ENCODE measurements at places on chromosomes 16 and 17.

- DNase-seq = no peak
These were observed 39.4 kb downstream of the CAPNS2 start for GRCh38 chr16:55605754-55606336.

DNA sequence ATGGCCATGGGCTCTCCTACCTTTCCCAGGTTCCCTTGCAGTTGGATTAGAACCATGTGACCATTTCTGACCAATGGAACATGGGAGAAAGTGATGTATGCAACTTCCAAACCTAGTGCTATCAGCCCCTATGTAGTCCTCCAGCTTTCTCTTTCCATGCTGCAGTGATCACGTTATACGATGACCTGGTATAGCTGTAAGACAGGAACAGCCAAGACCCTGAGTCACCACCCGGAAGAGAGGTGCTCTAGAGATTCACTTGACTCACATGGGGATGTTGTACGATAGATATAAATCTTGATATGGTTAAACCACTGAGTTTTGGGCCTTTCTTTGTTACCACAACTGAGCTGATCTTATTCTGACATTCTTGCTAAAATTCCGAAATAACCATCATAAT lies 65.1 kb downstream of the NOG start:
- DNase-seq = no peak

GRCh38 chr17:39598047-39598481 lies 9.7 kb downstream of the NEUROD2 start:
- DNase-seq = no peak

GRCh38 chr16:84392031-84392360 lies 23.7 kb downstream of the ATP2C2 start:
- no peak for DNase-seq

DNA sequence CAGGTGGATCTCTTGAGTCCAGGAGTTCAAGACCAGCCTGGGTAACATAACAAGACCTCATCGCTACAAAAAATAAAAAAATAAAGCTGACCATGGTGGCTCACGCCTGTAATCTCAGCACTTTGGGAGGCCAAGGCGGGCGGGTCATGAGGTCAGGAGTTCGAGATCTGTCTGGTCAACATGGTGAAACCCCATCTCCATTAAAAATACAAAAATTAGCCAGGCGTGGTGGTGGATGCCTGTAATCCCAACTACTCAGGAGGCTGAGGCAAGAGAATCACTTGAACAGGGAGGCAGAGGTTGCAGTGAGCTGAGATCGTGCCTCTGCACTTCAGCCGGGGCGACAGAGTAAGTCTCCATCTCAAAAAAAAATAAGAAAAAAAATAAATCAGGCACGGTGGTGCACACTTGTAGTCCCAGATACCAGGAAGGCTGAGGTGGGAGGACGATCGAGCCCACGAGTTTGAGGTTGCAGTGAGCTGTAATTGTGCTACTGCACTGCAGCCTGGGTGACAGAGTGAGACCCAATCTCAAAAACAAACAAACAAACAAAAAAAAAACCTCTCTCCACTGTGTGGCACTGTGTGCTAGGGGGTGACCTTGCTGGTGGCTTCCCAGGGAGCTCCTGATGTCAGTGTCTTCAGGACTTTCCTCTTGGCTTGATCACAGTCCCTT lies 19.8 kb upstream of the MAPK3 start:
- DNase-seq = no peak

DNA sequence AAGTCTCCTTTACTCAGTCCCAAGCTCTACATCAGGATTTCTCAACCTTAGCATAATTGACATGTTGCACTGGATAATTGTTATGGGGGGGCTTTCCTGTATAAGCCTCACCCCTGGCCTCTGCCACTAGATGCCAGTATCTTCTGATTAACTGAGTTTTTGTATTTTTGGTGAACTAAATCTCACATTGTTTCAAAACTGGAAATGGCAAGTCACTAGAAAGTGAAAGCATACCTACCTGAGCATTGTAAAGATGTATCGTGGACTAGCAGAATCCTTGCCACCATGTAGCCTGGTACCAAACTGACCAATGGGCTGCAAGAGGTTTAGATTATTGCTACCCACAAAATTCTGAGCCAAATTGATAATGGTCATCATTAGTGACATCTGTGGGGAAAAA lies 15.0 kb downstream of the TOP2A start:
- DNase-seq = no peak

GRCh38 chr16:84673203-84673535 lies 24.9 kb downstream of the KLHL36 start:
- DNase-seq = no peak
